Cortex of kidney (tissue), 1 donor: ENCODE measurements at places on chromosomes 5 and 9.

- no peak for DNase-seq
Measured at GRCh38 chr5:61969347-61969746, 336.7 kb upstream of the KIF2A start.

- DNase-seq = no peak
Measured at GRCh38 chr9:109681301-109681700, 98.7 kb upstream of the PALM2AKAP2 start.

DNA sequence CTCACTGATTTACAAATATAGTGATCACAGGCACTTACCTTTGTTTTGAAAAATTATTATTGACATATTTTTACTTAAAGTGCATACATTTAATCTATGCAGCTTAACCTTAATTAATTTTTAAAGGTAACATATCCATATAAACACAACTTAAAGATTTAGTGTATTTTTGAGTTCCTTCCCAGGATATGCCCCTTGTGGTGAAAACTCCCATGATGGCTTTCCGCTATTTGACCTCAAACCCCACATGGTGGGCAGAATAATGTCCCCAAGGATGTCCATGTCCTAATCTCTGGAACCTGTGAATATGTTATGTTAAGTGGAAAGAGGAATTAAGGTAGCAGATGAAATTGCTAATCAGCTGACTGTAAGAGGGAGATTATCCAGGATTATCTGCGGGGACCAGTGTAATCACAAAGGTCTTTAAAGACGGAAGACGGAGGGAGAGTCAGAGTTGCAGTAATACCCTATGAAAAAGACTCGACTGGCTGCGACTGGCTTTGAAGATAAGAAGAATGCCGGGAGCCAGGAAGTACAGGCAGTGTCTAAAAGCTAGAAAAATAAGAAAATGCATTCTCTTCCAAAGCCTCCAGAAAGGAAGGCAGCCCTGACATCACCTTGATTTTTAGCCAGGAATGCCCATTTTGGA, 193.9 kb downstream of the ICE1 start:
- no peak for DNase-seq

- no peak for DNase-seq
Measured at GRCh38 chr9:137140151-137141012, 1.4 kb downstream of the GRIN1 start.

DNA sequence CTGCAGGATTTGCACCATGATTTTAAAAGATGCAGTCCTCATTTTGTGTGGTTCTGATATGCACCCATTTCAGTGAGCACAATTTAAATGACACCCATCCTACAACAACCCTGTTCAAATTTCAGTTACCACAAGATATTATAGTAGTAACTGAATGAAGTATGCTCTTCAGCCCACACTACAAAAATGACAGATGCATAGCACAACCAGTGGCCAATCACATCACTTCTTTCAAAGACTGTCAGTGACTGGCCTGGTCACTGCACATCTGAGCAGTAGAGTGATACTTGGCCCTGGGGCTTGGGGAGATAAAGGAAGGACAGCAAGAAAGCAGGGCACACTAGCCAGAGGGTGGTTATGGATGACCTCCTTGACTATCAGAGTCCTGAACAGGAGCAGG, 19.8 kb upstream of the IFNK start:
- no peak for DNase-seq

DNA sequence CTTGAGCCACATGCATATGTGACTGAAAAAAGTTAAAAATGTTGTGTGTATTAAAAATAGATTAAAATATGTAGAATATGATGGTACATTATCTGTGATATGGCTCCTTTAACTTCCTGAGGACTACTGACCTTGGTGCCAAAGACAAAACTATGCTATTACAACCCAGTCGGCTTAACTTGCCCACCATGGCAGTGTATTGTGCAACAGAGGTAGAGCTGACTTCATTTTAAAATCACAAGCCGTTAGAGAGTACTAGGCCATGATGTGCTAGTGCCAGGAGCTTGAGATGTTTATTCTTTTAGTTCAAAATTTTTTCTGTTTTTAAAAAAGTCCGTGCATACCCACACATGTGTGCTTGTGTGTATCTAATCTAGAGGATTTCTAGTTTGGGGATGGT, 46.3 kb downstream of the NAA35 start:
- no peak for DNase-seq

DNA sequence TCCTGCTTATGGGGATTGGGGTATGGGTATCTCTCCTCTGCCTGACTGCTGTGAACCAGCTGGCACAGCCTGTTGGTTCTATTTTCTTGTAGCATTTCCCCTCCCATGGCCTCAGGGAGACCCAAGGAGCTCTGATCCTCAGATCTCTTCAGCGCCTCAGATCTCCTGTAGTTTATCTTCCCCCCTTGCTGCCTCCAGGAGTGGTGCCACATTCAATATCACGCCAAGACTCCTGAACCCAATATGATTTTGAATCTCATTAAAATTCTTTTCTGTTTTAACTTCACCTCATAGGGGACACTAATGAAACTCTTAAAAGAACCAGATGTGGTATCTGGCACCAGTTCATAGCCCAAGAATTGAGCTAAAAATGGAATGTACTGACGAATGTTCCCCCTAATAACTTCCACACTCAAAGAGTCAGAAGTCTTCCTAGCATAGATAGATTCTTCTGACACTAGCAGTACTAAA, 59.6 kb upstream of the LIFR start:
- no peak for DNase-seq

DNA sequence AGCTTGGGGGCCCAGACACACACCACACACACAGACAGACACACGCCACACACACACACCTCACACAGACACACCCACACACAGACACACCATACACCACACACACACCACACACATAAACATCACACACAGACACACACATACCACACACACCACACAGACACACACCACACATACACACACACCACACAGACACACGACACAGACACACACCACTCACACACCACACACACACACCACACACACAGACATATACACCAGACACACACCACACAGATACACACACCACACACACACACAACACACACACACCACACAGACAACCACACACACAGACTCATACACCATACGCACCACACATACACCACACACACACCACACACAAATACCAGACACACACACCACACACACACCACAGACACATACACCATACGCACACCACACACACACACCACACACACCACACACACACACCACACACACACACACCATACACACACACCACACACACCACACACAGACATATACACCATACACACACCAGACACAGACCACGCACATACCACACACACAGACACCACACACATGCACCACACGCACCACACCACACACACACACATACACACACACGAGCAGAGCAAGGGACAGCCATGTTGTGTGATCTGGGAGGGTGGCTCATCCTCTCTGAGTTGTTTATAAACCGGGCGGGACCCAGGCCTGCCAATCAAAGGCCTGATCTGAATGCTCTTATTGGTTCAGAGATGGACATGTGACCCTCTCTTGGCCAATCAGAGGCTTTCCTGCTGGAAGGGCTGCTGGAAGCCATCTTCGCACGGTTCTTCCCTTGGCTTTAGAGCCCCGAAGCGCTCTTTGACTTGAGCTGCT, 148.3 kb downstream of the GAPVD1 start:
- no peak for DNase-seq

- no peak for DNase-seq
Measured at GRCh38 chr9:110620726-110621125, 41.2 kb upstream of the SVEP1 start.

DNA sequence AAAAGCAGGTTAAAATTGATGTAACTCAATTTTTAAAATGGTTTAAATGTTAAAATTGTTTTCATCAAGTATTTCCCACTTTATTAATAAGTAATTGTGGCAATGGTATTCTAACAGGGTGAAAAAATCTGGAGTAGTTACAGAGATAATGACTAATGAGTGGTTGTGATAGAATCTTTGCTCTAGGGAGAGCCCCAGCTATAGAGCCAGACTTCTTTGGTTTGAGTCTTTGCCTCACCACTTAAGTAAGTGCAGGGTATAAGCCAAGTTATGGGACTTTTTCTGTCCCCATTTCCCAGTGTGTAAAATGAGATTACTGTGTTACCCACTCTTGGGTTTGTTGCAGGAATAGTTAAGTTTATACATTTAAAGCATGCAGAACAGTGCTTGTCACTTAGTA, 158.1 kb downstream of the FER start:
- DNase-seq = no peak

DNA sequence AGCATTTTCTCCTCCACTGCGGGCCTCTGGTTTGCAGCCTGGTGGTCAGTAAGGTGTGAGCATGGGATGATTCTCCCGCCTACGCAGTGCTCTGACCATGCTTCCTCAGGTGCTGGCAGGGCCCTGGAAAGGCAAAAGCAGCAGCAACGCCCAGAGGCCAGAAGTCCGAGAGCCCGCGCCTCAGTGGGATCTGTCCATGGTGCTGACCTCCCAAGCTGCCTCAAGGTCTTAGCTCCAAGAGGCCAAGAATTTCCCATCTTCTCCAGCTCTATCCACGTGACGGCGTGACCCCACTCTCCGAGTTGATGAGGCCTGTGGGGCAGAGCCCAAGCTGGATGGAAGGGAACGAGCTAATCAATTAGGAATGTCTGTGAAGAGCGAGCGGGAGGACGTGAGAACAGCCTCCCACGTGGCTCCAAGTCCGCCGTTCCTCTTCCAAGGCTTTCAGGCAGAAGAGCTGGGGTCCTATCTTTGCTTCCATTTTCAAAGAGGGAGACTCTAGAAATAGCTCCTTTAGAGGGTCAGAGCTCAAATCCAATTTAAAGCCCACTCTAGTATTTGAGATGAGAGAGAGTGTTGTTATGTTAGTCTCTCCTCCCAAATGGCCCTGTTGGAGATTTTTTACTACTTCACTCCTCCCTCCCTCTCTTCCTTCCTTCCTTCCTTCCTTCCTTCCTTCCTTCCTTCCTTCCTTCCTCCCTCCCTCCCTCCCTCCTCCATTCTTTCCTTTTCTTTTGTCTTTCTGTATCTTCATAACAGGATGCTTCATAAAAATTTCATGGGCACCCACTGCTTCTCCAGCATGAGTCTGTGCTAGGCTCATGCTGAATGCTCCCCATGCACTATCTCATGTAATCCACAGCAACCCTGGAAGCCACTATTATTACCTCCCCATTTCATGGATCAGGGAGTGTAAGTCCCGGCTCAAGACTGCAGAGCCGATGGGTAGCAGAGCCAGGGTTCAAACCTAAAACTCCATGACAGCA, 69.3 kb downstream of the OLFM1 start:
- DNase-seq = no peak

GRCh38 chr5:73120222-73121118, at the start of gene TMEM171:
TMEM171 (plus strand) TSS chr5:73120575; CDS start chr5:73123374, 2,799 bp downstream.
- DNase-seq = no peak

GRCh38 chr5:7533941-7534340, 138.0 kb downstream of the ADCY2 start:
- no peak for DNase-seq

GRCh38 chr9:126860757-126861466, 473 bp downstream of the ZBTB34 start:
- no peak for DNase-seq

DNA sequence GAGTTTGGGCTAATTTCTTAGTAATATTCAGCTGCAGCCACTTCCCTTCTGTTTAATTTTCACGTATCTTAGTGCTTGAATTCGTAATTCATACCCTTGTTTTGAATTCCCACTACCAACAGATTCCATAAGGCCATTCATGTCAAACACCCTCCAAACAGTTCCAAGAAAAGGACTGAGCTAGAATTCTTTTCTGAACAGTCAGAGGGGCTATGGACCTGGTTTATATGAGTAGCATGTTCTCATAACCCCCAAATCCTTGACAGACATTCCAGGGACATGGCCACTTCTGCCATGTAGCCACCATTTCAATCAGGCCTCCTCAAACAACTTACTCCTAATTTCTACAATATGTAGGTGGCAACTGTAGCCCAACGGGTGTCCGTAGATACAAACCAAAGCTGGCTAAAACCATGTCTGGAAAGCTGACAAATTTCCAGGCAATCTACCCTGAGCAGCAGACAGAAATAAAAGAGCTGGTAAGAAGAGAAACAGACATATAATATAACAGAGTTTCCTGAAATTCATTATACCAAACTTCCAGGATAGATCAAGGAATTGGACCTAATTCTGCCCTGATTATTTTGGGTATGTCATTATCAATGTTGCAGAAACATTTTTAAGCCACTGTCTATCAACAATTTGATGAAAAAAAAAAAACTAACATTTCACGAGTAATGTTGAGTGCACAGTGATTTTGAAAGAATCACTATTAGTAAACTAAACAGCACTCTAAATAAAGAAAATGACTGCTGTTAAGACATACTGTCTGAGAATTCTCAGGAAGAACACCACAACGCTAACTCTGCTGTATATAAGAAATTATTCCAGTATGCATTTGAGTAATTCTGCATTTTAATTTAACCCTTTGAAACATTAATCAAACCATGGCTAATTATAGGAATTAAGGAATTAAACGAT, 40.7 kb downstream of the EBF1 start:
- no peak for DNase-seq

GRCh38 chr9:70917277-70917676, 204.1 kb downstream of the TRPM3 start:
- DNase-seq = no peak

DNA sequence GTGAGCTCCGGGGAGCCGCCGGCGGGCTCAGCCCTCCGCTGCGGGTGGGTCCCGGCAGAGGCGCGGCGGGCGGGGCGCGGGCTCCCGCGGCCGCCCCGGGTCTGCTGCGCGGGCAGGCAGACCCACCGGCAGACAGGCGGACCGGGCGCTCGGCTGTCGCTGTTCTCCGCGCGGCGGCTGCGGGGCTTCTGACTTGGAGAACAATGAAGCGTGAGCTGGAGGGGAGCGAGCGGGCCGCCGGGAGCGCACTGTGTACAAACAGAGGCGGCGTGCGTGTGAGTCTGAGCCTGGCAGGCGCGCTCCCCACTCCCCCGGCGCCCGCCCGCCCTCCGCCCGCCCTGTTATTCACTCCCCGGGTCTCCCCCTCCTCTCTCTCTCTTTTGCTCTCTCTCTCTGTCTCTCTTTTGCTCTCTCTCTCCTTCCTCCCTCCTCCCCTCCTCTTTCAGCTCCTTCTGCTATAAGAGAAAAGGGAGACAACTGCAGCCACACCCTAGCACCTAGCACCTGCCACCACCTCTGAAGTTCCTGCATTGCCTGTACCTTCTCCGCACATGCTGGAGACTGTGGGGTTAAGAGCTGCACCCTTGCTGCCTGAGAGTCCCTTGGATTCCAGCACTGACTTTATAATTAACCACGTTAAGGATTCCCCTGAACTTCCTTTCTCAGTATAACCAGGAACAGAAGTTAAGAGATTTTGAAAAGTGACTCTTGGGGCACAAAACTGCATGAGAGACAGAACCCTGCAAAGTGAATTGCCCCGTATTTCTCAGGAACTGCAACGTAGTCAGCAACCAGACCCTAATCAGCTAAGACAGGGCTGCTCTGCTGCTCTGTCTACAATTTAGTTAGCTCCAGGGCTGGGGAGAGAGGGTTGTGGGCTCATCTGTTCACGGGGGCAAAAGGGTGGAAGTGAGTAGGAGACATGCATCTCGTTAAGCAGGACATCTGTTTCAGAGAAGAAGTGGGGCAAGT, at the start of gene EDIL3:
Gene EDIL3 (minus strand): TSS at position 277 of the 972 bp plus-strand sequence. CDS start 506 bp downstream, outside the sequence.
- DNase-seq = no peak

GRCh38 chr5:135602882-135603721, 24.3 kb upstream of the CXCL14 start:
- DNase-seq = no peak
